ENCODE measurements at places on chromosomes 2 and 18.

GRCh38 chr2:201404699-201405280, 46.5 kb downstream of the TRAK2 start:
- DNase-seq, result no peak

- DNase-seq, result no peak
These were observed 195.0 kb downstream of the EPHA4 start for GRCh38 chr2:221377066-221377465.

DNA sequence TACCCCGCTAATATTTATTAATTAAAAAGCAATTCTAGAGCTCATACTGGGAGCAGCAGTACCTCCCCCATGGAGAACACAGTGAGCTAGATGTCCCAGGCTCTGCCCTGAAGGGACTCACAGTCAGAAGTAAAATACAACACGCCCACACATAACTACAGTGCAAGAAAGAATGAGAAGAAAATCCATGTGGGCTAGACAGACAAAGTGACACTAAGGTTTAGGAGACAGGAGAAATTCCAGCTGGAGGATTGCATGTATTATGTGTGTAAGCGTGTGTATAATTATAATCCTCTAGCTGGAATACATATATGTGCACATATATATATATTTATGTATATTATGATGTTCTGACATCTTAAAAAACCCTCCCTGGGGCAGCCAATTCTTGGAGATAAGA, 15.7 kb downstream of the SOWAHC start:
- no peak for DNase-seq

DNA sequence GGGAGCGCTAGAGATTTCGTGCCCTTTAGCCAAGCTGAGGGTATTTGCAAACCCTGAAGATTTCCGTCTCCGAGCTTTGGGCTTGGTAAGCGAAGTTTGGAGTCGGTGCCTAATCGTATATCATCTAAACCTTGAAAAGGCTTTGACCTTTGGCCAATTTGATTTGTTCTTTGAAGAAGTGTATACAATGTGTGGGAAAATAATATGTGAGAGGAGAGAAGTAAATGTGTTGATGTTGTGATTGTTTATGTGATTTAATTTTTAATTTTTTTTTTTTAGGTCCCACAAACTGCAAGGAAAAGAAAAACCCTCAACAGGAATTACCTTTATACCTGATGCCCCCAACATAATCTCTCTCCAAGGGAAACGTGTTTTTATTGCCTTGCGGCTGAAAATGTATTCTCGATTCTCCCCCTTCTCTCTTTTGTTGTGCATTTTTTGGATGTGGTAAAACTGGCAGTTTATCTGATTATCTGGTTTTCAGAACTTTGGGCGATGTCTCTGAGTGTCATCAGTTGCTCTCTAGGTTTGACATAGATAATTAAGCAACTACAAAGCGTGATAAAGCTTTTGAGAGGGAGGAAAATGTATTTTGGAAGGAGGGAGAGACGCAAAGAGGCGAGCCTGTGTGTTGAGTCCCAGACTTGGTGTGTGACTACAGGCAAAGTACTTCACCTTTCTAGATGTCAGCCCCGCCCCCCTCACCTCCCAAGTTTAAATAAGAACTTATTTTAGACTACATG, 912 bp upstream of the FBXO11 start:
- no peak for DNase-seq

DNA sequence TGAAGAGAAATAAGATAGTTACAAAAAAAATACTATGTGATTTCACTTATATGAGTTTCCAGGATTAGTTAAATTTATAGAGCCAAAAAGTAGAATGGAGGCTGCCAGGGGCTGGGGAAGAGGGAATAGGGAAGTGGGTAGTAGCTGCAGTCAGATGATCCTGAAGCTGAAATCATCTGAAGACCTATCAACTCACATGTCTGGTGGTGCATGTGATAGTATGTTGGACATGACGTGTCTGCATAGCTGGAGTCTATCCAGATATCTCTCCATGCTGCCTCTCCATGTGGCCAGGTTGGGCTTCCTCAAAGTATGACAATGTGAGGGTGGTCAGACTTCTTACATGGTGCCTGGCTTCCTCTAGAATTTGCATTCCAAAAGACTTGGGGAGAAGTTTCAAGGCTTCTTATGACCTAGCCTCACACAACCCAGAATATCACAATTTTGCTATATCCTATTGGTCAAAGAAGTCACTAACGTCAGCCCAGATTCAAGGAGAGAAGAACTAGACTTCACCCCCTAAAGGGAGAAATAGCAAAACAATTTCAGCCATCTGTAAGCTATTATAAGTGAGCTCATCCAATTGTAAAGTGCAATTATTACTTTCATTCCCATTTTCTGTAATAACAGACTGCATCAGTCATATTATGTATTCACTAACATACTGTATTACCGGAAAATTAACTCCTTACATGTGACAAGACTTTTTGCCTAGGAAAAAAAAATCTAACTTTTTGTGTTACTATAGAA, 14.0 kb upstream of the ZNF396 start:
- DNase-seq, result no peak

DNA sequence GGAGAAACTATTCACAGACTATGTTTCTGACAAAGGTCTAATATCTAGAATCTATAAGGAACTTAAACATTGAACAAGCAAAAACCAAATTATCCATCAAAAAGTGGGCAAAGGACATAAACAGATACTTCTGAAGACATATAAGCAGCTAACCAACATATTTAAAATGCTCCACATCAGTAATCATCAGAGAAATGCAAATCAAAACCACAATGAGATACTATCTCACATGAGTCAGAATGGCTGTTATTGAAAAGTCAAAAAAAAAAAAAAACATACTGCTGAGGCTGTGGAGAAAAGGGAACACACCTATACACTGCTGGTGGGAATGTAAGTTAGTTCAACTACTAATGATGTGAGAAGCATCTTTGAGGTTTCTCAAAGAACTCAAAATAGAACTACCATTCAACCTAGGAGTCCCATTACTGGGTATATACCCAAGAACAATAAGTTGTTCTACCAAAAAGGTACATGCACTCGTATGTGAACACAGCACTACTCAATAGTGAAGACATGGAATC, 220.4 kb upstream of the TFPI start:
- no peak for DNase-seq

Data from stimulated activated CD4-positive, alpha-beta T cell treated with anti-CD3 and anti-CD28 coated beads, Interleukin-1b, Interleukin-23, amount 100 ng/mL, for 24 hours (primary cell).